ENCODE measurements at places on chromosomes 11 and 22.

- DNase-seq: no peak
These were observed 84.0 kb downstream of the THAP12 start for GRCh38 chr11:76296731-76297542.

GRCh38 chr22:22928666-22929380, 41.2 kb downstream of the IGLL5 start:
- no peak for DNase-seq

DNA sequence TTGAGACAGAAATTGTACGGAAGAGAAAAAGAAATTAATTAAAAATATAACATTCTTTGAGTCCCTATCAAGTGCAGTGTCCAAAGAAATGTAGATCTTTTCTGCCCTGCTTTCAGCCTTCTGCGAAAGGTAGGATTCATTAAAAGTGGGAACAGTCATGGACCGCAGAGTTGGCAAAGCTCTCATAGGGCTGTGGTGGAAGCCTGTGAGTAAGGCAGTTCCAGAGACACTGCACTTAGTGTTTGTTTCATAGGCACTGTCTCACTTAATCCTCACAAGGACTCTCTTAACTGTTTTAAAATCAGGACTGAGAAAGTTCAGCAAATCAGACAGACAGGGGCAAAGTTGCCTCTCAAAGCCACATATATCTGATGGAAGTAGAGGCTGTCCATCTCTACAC, 5.5 kb downstream of the MRGPRX2 start:
- DNase-seq: no peak

- no peak for DNase-seq
These were observed 48.8 kb downstream of the NAT10 start for GRCh38 chr11:34154059-34154875.

- no peak for DNase-seq
These were observed 10.3 kb downstream of the CHADL start for GRCh38 chr22:41230401-41230785.

- no peak for DNase-seq
These were observed 168.2 kb upstream of the PDGFD start for GRCh38 chr11:104332110-104332509.

GRCh38 chr11:2547806-2548205, 103.0 kb downstream of the KCNQ1 start:
- DNase-seq: no peak

GRCh38 chr22:26482161-26482560, 1.4 kb downstream of the HPS4 start:
- DNase-seq: no peak

DNA sequence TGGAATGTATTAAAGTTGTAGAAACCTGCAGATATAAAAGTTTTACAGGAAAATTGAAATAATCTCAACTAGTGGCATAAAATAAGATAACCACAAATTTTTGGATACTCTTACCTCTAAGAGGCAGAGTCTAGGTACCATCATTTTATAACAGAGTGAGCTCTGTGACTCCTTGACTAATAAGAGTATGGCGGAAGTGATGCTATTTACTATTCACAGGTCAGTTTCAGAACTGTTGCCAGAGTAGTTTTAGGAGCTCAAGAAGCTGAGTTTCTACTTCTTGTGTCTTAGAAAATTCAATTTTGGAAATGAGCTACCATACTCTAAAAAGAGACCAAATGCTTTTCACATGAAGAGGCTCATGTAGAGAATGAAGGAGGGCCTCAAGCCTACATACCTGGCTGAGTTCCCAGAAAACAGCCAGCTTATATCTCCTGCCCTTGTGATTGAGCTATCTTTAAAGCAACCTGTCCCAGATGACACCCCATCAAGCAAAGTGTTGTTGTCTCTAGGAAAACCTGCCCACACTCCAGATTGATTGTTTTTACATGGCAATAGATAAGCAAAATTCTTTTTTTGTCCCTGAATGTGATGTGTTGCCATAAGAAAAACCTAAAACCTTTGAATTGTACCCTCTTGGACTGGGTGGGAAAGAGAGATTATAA, 712.8 kb upstream of the CNTN5 start:
- DNase-seq: no peak

GRCh38 chr22:35470903-35471321, 69.7 kb upstream of the RASD2 start:
- DNase-seq: no peak
